ENCODE measurements at places on chromosomes 16 and 17.
A peak's percentile ranks its signal among the peaks of the same experiment; 100 is the strongest.

GRCh38 chr16:11572301-11572995, 14.3 kb downstream of the LITAF start:
- no peak for DNase-seq

- no peak for DNase-seq
These were observed 707.4 kb downstream of the MAF start for GRCh38 chr16:78892951-78893733.

DNA sequence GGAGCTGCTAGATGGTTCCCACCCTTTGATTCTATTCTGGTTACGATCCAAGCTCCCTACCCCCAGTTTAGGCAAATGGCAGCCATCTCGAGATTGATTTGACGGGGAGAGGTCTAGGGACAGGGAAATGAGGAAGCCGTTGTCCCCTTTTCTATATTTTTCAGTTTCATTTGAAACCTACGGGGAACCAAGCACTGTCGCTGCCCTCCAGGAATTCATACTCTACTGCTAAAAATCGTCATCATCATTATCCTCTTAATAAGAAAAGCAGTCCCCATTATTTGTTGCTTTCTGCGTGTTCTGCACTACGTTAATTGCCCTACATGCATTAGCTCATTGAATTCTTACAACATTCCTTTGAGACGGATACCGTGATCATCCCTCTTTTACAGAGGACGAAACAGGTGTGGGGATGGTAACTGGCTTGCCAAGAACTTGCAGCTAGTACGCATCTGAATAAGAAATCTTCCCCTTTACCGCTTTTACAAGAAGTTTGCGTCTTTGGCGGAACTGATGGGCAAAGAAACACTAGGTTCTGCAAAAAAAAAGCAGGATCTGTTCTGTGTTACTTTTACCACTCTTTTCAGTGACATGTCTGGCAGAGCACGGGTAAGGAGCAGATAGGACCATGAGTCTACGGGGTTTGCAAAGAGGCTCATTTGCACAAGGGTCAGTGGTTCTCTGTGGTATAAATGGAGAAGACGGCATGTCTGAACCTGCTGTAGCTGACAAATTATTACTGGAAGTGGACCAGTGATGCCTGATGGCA, 1.1 kb downstream of the CCP110 start:
- DNase-seq, result no peak

DNA sequence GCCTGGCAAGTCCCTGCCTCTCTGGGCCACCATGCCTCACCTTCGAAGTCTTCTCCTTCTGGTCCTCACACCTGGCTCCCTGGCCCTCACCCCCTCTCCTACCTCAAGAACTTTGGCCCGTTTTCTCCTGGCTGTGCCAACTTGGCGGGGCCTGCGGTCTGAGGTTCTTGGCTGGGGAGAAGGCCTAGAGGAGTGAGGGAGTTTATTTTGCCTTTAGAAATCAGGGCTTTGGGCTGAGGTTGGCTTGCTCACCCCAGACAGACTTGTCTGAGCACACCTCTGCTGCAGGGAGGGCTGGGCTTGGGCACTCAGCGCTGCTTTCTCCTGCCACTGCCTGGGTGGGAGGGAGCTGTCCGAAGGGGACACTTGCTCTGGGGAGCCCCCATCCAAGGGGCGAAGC, 23.3 kb upstream of the TAC4 start:
- no peak for DNase-seq

DNA sequence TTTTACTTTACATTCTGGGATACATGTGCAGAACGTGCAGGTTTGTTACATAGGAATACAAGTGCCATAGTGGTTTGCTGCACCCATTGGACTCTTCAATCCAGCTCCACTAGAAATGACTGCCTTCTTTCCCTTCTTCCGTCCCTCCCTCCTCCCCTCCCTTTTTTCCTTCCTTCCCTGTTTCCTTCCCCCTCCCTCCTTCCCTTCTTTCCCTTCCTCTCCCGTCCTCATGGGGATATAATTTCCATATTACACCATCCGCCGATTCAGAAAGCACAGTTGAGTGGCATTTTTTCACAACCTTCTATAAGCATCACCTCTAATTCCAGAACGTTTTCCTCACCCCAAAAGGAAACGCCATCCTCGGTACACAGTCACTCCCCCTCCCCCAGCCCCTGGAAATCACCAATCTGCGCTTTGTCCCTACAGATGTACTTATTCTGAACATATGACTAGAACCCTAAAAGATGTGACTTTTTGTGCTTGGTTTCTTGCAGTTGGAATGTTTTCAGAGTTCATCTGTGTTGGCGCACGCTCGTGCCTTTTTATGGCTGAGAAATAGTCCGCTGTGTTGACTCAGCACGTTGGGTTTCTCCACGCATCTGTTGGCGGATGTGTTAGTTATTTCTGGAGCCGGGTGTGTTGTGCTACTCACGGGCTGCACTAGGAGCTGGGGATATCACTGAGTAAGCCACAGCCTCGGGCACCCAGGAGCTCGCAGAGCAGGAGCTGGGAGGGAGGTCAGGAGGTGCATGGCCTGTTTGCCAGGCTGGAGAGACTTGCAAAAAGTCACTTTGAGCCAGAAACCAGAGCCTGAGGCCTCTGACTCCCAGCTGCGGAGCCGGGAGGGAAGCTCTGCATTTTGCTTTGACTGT, 336.4 kb downstream of the SEC14L1 start:
- DNase-seq, result no peak

- no peak for DNase-seq
These were observed 3.2 kb downstream of the ZNF500 start for GRCh38 chr16:4763791-4764190.

DNA sequence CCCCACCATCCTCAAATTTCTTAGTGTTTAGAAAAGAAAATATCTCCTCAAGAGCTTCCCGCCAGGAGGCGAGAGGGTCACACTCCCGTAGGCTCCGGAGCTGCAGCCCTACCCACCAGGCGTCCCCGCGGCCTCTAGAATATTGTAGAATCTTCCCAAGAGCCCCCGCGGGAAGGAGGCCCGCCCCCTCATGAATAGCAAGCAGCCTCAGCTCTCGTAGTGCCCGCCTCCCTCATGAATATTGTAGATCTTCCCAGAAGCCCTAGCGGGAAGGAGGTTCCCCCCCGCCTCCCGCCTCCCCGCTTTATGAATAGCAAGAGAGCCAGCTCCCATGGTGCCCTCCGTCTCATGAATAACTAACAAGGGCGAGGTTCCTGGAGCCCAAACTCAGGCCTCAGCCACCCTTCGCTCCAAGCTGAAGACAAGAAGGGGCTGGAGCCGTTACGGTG, at the start of gene FBXO47:
FBXO47 (minus strand) TSS at position 114 of the 449 bp plus-strand sequence. CDS start 4,378 bp downstream, outside the sequence.
- DNase-seq, result peak; percentile 94

DNA sequence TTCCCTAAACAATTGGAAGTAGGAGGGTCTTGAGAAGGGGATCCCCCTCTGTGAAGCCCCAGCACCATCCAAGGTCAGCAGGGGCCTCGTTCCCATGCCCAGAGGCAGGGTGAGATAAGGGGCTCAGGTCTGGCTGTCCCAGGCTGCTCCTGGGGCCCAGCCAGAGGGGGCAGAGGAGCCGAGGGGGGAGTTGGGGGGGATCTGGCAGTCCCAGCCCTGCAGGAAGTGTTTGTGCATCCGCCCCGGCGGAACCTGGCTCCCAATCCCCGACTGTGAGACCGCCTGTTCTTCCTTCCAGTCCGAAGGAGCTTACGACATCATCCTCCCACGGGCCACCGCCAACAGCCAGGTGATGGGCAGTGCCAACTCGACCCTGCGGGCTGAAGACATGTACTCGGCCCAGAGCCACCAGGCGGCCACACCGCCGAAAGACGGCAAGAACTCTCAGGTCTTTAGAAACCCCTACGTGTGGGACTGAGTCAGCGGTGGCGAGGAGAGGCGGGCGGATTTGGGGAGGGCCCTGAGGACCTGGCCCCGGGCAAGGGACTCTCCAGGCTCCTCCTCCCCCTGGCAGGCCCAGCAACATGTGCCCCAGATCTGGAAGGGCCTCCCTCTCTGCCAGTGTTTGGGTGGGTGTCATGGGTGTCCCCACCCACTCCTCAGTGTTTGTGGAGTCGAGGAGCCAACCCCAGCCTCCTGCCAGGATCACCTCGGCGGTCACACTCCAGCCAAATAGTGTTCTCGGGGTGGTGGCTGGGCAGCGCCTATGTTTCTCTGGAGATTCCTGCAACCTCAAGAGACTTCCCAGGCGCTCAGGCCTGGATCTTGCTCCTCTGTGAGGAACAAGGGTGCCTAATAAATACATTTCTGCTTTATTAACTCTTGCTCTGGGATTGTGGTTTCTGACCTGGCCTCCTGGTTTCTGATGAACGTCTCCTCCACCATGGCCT, 14.9 kb downstream of the GPRC5C start:
- DNase-seq, result no peak

DNA sequence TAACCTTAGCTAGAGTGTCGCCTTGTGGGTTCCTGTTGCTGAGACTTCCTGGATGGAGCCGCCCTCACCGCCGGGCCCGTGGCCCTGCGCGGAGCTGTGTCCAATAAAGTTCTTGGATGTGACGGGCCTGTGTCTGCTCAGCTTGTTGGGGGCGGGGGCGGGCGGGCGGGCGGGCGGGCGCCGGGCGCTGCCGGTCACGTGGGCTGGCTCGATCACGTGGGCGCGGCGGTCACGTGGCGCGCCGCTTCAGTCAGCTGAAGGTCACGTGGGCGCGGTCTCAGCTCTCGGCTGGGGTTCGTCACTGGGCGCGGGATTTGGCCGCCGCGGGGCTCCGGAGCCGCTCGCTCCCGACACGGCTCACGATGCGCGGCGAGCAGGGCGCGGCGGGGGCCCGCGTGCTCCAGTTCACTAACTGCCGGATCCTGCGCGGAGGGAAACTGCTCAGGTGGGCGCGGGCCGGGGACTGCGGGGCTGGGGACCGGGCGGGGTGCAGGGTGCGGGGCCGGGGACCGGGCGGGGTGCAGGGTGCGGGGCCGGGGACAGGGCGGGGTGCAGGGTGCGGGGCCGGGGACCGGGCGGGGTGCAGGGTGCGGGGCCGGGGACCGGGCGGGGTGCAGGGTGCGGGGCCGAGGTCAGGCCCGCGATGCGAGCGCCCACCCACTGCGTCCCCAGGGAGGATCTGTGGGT, at the start of gene AMDHD2:
AMDHD2 (plus strand) TSS at position 275 of the 687 bp plus-strand sequence; CDS start at position 363, 88 bp downstream.
- DNase-seq, result peak; percentile 95

Measured in left colon (tissue), 2 donors.